Activated T-cell treated with anti-CD3 and anti-CD28 coated beads for 24 hours (primary cell): ENCODE measurements at places on chromosomes 4 and X.

DNA sequence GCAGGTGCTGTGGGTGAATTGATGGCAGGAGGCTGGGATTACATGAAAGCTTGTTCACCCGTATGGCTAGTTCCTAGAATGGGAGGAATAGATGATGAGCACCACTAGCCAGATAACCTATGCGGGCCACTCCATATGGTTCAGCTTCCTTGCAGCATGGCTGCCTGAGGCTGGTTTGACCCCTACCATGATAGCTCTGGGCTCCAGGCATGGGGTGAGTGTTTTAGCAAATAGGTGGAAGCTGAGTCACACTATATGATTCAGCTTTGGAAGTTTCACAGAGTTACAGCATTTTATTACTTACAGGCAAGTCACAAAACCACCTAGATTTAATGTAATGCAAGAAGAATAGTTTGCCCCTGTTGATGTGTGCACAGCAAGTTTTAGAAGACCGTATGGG is 603.2 kb downstream of the STIM2 start:
- DNase-seq: no peak

DNA sequence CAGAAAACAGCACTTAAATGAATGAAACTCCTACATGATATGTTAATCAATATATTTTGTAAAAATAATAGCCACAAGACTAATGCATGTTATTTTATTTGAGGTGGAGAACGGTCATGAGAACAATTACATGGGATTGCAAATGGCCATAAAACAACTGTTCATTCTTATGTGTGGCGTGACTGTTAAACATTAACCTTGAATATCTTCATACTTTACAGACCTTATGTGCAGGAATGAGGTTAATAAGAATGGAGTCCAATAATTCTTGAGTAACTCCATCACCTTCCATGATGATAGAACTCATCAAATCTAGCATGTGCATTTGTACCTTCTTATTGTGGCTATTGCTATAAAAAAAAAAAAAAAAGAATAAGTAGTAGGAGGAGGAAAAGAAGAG is 55.3 kb downstream of the PDS5A start:
- DNase-seq: no peak

- no peak for DNase-seq
Measured at GRCh38 chrX:70422851-70423341, at the start of gene GDPD2. Gene GDPD2, plus strand, starts transcription at chrX:70423314. Its CDS starts 1,671 bp downstream, at chrX:70424985.

- no peak for DNase-seq
Measured at GRCh38 chr4:15238720-15239119, 189.1 kb upstream of the C1QTNF7 start.

DNA sequence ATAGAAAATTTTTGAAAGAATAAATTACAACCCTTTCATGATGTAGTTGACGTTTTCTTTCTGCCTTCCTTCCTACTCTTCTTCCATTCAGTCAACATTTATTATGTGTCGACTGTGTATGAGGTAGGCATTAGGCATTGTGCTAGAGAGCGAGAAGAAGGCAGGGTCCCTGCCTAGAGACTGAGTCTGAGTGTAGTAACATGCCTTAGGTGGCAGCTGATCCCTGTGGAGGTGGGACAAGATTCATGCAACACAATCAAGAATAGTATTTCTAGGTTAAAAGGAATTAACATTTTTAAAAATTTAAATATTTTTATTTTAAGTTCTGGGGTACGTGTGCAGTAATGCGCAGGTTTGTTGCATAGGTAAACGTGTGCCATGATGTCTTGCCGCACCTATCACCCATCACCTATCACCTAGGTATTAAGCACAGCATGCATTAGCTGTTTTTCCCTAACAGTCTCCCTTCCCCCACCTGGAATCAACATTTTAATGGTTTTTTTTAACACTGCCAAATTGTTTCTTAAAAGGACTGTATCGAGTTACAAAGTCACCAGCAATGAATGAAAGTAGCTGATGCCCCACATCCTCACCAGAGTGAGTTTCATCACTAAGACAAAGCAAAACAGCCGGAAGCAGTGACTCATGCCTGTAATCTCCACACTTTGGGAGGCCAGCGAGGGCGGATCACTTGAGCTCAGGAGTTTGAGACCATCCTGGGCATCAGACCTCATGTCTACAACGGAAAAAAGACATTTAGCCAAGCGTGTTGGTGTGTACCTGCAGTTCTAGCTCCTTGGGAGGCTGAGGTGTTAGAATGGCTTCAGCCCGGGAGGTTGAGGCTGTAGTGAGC is 84.0 kb downstream of the WWC2 start:
- no peak for DNase-seq
